Stimulated activated CD4-positive, alpha-beta T cell treated with anti-CD3 and anti-CD28 coated beads, TNF-alpha, amount 100 ng/mL, for 4 hours (primary cell): ENCODE measurements at places on chromosomes 6 and 20.

GRCh38 chr6:76014626-76015530 is 57.6 kb downstream of the IMPG1 start:
- DNase-seq: no peak

DNA sequence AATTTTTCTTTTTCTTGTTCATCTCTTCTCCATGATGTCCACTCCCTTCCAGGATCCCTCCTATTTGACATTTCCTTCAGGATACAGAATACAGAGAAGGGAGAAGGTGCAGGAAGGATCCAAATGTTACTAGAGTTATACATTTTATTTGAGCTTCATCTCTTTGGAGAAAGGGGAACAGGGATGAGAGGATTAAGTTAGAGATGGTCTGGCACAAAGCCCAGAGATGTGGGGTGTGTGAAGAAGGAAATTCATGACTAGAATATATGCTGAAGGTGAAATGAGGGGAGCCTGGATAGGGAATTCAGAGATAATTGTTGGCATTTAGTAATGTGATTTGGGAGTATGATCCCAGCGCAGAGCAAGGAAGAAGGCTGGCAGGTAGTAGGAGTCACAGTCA is 22.5 kb upstream of the SRPK1 start:
- DNase-seq: no peak

- DNase-seq: peak; percentile 45
These were observed 2.6 kb upstream of the ZBP1 start for GRCh38 chr20:57622579-57623381.

- no peak for DNase-seq
These were observed 6.2 kb downstream of the NKX2-2 start for GRCh38 chr20:21507400-21508229.

GRCh38 chr6:22958677-22959076 is 389.3 kb downstream of the HDGFL1 start:
- DNase-seq: no peak
